Adipose tissue (tissue), 3 donors: ENCODE measurements at places on chromosomes 3 and 15. TPM values are rescaled to one million over a fixed set of nuclear protein-coding genes. Genes with fewer than 3 reads are reported as not detected.

The AHSG gene
- not detected for polyA plus RNA-seq

The SLC28A2 gene
- polyA plus RNA-seq: not detected

The TRH gene
- 0.18 TPM for polyA plus RNA-seq

The MUSTN1 gene
- 129 TPM for polyA plus RNA-seq

The PLA2G4D gene
- polyA plus RNA-seq: not detected

The MYLK gene
- 16.0 TPM for polyA plus RNA-seq

The SKOR1 gene
- polyA plus RNA-seq: 0.14 TPM

The SPESP1 gene
- polyA plus RNA-seq: 0.99 TPM
